ENCODE measurements at places on chromosomes 1 and 21.

- no peak for DNase-seq
Measured at GRCh38 chr21:24671901-24672300, 935.4 kb downstream of the MRPL39 start.

DNA sequence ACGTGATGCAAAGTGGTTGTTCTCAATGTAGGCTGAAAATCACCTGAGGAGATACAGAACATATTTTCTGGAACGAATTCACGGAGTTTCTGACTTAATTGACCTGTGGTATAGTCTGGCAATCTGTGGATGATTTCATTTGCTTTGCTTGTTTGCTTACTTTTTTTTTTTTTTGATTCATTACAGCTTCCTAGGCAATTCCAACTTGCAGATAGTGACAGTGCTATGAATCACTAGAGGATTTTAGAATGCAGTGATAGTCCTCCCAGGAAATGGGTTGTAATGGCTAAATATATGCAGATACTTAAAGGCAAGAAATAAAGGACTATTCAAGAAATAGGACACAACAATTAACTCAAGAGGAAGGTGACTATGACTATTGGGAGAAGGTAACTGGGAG is 1378.1 kb upstream of the PRMT6 start:
- DNase-seq: no peak

DNA sequence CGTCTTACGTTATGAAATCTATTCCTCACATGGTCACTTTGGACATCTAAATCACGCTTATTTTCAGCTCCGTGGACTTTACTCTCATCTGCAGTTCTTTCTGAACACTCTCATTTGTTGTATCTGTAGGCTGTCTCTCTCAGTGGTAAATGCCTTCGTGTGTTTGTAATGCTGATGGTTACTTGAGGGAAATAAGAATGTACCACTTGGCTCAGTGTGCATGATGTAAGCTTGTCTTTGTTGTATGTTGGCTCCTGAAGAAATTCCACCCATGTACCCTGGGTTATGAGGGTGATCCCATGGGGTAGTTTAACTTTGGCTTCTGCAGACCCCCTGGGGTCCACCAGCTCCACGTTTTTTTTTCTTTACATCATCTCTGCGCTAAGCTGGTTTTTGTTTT is 378.4 kb downstream of the SETD4 start:
- no peak for DNase-seq

- DNase-seq: no peak
Measured at GRCh38 chr1:234331507-234331906, 41.7 kb upstream of the COA6 start.

- DNase-seq: no peak
Measured at GRCh38 chr21:40845441-40845995, 1.4 kb downstream of the DSCAM start.

DNA sequence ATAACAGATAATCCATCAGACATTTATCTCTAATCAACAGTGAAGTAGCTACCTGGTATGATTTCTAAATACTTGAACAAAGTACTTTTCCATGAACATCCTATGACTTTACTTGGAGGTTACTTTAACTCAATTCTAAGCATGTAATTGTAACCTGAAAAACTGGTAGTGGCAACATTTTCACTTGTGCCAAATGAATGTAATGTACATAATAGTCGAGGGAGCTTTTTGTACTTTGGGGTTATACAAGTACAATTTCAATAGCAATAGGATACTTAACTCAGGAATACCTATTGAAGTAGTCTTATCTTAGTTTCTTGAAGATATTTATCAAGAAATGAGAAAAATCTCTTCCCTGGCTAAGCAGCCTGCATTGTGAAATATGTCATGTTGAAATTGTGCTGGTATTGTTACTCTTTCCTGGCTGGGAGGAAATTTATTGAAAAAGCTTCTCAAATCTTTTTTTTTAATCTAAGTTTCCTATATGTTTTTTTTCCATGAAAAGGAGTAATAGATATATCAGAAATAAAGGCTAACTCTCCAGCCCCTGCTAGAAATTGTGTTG is 33.7 kb upstream of the CACYBP start:
- no peak for DNase-seq
